ENCODE measurements at places on chromosomes 1 and 21.

DNA sequence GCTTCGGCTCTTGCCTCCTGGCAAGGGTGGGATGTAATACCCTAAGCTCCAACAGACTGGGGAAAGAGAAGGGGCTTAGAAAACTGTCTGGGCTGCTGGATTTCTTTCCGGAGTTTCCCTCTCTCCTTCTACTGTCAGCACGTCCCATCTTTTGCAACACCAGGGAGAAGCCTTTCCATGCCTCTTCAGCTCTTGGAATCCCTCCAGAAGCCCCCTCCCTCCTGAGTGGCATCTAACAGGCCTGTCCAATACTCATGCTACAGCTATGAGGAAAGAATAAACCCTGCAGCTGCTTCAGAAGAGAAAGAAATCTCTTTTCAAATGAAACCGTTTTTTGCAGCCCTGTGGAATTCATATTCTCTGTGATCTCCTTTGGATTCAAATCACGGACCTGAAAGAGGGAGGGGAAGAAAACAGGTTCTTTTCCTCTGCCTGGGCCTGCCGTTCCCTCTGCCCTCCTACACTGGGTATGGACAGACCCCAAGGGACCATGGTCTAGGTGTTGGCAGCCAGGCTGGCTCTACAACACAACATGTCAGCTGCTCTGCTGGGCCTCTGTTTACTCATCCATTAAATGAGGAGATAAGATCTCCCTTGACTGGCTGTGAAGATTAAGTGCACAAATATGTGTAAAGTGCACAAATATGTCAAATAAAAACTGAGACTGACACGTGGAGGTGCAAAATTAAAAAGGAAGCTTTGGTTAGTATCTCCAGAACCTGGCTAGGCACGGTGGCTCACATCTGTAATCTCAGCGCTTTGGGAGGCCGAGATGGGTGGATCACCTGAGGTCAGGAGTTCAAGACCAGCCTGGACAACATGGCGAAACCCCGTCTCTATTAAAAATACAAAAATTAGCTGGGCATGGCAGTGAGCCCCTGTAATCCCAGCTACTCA lies 6.0 kb upstream of the CAPN2 start:
- DNase-seq, result no peak

DNA sequence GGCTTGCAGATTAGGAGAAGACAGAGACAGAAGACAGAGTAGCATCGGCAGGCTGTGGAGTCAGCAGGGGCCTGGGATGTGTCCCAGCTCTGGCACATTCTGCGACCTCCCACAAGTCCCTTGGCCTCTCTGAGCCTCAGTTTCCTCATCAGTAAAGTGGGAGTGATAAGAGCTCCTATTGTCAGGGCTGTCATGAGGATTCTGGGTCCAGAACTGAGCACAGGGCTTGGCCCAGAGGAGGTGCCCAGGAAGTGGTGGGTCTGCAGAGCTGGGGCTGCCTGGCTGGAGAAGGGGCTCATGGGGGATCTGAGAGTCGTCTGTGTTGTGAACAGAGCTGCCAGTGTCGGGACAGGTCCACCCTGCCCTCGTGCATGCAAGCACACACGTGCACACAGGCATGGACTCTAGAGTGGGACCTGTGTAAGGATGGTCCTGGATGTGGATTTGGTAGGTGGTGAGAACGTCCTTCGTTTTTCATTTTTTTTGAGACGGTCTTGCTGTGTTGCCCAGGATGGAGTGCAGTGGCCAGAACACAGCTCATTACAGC lies 262.9 kb downstream of the PTPRU start:
- DNase-seq, result no peak

GRCh38 chr1:69016468-69016867 lies 519.6 kb upstream of the DEPDC1 start:
- DNase-seq, result no peak

GRCh38 chr1:248324468-248324867 lies at the start of gene OR2M7:
TSS of gene OR2M7 (minus strand) at chr1:248324568. CDS start at chr1:248324568, 0 bp downstream.
- no peak for DNase-seq

DNA sequence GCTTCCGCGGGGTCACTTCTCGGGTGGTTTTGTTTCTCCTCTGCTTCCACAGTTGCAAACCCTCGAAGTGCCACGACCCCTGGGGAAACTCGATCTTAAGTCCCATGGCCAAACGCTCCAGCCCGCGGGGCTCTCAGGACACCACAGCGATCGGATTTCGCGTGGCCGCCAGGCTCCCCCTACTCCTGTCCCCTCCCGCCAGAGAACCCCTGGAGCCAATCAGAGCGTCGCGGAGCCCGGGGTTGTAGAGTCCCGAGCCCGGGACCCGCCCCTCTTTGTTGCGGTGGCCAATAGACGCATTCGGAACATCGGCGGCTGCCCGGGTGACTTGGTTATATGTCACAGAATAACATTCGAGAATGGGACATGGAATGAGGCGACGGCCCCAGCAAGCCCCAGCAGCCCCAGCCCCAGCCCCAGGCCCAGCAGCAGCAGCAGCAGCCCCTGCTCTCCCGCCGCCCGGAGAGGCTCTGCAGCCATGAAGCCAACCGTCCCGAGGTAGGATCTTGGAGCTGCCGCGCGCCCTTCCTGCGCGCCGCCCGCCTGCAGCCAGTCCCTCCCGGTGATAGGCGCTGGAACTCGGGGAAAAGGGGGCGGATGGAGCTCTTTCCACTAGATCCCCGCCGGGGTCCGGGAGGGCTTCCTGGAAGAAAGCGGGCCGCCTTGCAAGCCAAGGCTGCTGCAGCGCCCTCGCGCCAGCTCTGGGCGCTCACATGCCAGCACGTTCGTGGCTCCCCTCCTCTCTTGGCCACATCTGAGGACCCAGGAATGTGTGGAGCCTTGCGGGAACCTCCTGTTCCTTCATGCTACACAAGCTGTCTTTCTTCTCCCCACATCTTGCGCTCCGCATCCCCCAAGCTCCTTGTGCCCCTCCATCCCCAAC lies at the start of gene VASH2:
VASH2 (plus strand) TSS at position 299 of the 883 bp plus-strand sequence. CDS start 1,002 bp downstream, outside the sequence.
- DNase-seq, result peak; percentile 82

DNA sequence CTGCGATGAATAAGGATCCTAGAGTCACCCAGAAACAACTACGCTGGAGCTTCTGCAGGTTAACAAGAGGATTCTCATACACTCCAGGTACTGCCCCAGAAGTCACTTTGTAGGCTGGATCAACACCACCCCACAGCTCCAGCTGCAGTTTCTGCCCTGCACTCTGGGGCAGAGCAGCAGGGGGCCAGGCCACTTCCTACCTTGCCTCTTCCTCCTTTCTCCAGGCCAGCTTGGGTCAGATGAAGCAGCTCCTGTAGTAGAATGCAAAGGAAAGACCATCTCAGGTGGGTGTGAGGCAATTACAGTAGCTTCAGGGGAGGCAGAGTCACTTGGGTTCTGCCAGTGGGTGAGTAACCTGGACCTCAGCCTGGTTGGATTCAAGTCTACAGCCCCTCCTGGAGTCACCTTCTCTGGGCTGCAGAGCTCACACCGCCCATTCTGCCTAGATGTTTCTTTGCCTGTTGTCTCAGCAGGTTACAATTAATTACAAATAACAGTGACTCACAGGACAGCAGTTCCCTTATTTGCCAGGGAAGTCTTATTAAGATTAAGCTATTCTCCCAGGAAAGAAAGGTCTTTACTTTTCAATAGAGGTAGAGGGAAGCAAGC lies 24.4 kb upstream of the BCAR3 start:
- no peak for DNase-seq

- DNase-seq, result no peak
Measured at GRCh38 chr1:178694923-178695525, 30.0 kb upstream of the RALGPS2 start.

DNA sequence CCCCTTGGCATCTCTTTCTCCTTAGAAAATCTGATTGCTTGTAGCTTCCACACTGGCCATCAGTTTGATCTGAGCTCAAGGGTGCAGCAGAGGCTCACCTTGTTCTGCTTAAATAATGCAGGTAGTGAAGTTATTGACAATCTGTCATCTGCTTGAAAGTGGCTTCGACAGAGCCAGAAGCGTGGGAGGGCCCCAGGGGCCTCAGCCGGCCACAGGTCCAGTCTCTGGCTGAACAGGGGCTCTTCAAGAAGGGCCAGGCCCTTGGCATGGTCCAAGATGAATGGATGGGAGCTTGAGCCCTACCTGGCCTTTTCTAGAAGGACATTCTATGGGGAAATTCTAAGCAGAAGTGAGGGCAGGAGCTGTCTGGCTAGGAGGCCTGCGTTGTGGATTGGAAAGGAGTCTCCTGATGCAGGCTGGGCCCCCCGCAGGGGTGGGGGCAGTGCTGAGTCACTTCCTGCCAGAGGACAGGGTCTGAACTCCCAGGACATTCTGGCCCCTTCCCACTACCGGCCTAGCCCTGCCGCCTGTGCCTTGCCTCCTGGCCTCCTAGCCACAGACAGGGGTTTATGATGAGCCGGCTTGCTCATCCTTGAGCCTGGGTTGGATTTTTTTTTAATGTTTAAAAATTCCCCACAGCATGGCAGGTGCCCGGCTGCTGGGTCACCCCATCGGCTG lies 162.3 kb upstream of the VAMP3 start:
- DNase-seq, result no peak

DNA sequence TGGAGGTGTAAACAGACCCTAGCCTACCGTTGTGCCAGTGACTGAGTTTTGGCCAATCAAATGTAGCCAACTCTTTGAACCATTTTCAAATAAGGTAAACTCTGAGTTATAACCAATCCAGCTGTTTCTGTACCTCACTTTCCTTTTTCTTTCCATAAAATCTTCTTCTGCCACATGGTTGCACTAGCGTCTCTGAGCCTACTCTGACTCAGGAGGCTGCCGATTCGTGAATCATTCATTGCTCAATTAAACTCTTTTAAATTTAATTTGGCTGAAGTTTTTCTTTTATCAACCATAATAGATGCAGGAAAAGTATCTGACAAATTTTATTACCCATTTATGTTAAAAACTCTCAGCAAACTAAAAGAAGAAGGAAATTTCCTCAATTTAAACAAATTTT lies 111.5 kb upstream of the LYPLAL1 start:
- DNase-seq, result no peak

DNA sequence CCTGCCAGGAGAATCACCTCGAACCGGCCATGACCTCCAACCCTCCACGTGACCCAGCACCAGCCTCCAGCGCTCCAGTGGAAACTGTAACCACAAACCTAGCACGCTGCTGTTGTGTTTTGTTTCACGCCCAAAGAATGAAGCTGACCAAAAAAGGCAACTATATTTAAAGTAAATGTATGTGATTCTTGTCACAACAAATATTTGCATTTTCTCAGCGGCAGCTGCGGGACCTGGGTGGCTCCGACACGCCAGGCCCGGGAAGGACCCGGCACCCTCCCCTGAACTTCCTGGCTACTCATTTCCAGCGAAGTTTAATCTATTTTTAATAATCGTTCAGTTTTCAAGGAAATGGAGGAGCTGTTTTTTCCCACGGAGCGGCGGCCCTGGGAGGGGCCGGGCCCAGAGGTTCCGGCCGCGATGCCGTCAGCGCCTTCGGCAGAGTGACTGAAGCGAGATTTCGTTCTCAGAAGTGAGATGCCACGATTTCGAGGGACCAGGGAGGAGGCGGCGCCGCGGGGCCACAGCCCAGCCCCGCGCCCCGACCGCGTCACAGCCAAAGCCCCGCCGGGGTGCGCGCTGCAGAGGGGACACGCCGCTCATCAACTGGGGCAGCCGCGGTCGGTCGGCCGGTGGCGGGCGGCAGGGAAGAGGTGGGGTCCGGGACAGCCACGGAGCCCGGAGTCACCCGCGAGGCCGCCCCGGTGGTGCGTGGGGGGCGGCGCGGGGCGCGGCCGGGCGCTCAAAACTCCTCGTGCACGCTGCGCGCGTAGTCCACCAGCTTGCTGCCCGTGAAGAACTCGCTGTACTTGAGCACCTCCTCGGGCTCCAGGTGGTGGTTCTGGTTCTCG lies 3.0 kb upstream of the TNFRSF4 start:
- no peak for DNase-seq

GRCh38 chr1:94578856-94579255 lies 37.3 kb upstream of the F3 start:
- DNase-seq, result no peak

DNA sequence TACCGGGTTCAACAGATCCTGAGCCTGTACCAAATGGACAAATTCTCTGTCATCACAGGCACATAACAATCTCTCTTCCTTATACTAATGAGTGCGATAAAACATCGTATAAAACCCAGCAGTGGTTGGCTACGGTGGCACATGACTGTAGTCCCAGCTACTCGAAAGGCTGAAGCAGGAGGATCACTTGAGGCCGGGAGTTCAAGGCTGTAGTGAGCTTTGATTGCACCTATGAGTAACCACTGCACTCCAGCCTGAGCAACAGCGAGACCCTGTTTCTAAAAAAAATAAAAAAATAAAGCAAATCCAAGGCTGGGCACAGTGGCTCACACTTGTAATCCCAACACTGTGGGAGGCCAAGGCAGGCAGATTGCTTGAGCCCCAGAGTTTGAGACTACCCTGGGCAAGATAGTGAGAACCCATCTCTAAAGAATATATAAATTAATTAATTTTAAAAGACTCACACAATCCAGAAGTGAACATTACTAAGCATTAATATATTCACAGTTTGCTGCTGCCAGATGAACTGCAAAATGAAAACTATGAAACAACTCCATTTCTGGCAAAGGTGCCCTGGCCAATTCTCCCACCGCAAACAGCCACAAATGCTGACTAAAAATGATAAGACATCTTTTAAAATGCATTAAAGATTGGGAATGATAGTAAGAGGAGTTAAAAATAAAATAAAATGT lies 13.1 kb downstream of the ZBTB17 start:
- DNase-seq, result no peak

- DNase-seq, result no peak
Measured at GRCh38 chr1:83990734-83991133, 8.2 kb downstream of the TTLL7 start.

Measured in type B pancreatic cell (in vitro differentiated cells).